ENCODE measurements at places on chromosomes 13 and 19.

DNA sequence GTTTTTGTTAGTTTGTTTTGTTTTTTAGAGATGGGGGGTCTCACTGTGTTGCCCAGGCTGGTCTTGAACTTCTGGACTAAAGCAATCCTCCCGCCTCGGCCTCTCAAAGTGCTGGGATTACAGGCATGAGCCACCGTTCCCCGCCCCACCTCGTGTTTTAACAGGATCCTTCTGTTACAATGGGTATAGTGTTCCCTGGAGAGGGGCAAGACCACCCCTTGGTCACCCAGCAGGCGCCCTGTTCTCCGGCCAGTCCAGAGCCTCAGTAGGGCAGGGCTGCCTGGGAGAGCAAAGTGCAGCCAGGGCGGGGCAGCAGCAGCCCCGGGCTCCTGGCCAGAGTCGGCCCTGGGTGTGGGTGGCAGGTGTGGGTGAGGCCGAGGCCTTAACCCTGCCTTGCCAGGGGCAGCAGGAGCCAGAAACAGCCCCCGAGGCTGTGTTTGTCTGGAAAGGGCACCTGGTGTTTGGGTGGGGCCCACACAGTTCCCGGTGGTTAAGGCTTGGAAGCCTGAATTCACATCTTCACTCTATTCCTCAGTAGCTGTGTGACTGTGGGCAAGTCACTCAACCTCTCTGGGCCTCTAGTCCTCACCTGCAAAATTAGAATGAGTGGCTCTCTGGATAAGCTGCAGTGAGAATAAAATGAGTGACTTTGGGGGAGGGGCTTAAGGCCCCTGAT lies 7.2 kb downstream of the VASP start:
- DNase-seq, result no peak

DNA sequence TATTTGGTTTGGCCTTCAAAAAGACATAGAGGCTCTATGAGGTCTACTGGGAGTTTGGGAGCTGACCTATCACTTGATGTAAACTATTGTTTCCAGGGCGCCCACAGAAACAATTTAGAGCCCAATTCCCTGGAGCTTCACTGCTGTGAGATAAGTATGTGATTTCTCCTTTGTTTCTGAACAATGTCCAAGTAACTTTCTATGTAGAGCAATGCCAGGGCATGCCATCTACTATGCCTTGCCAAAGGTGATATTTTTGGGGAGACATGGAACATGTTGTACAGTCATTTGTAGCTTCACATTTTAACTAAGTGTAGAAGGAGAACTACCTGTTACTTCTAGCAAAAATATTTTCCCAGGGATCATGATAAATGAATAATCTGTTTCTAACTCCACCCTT lies 872.6 kb downstream of the GPC5 start:
- DNase-seq, result no peak

- no peak for DNase-seq
Measured at GRCh38 chr13:30719525-30719914, 15.8 kb upstream of the ALOX5AP start.

GRCh38 chr19:54416695-54417491 lies 1.6 kb downstream of the TTYH1 start:
- no peak for DNase-seq

DNA sequence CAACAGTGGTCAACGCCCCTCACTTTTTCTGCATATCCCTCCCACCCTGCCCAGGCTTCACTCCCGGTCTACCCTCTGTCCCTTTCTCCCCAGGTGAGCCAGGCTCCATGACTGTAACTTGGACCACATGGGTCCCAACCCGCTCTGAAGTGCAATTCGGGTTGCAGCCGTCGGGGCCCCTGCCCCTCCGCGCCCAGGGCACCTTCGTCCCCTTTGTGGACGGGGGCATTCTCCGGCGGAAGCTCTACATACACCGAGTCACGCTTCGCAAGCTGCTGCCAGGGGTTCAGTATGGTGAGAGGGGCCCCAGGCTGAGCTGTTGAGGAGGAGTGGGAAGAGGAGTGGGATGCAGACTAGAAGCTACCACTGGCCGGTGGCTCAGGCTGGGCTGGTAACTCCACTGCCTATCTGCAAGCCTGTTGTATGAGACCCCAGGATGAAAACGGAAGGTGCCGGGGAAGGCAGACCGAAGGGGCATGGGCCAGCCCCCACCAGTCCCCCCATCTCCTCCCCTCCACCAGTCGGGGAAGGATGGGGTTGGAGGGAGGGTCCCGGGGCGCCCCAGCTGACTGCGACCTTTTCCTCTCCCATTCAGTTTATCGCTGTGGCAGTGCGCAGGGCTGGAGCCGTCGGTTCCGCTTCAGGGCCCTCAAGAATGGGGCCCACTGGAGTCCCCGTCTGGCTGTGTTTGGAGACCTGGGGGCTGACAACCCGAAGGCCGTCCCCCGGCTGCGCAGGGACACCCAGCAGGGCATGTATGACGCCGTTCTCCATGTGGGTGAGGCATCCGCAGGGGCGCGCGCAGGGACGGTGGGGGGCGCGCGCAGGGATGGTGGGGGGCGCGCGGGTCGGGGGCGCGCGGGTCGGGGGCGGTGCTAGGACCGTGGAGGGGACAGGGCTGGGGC lies 14.4 kb downstream of the ACP7 start:
- no peak for DNase-seq

DNA sequence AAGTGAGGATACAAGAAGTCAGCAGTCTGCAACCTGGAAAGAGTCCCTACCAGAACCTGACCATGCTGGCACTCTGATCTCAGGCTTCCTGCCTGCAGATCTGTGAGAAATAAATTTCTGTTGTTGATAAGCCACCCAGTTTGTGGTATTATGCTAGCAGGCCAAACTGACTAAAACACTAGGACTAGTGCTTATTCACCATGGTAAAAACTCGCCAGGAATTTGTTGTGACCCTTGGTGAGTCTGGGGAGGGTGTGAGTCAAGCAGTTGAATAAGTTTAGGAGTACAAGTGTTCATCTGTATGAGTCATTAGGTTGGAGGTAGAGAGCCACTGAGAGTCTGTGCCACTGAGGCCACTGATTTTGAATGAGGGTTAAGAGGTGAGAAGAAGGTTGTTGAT lies 3.6 kb downstream of the ZIK1 start:
- no peak for DNase-seq

DNA sequence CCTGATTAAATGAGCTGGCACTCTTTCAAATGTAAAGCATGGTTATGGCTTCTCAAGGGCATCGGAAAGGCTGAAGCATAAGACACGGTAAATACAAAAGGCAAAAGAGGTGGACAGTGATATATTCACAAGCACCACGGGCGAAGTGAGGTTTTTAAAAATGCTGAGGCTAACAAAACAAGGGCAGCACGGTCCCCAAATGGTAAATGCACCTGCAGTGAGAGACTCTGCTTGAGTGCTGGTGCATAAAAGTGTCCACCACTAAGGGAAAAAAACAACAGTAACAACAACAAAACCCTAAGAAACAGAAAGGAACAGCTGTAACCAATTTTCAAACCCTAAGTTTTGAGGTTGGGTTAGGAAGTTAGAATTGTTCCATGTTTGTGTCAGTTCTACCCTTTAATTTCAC lies 234.9 kb downstream of the PCDH9 start:
- DNase-seq, result no peak

Measured in D721Med (cell line).